ENCODE measurements at places on chromosomes 13 and 19. TPM values are rescaled to one million over a fixed set of nuclear protein-coding genes. Genes with fewer than 3 reads are reported as not detected.
A peak's percentile ranks its signal among the peaks of the same experiment; 100 is the strongest.

GRCh38 chr13:75307370-75307949 lies 174.5 kb downstream of the TBC1D4 start:
- no peak overlapping the region for H3K27ac ChIP-seq
- H3K4me1 ChIP-seq = peaks cover 17% of the 10 kb centered on the region
- no peak for DNase-seq
- H3K4me3 ChIP-seq = no peak overlapping the region

Gene MISP
- 0.71 TPM for polyA plus RNA-seq

DNA sequence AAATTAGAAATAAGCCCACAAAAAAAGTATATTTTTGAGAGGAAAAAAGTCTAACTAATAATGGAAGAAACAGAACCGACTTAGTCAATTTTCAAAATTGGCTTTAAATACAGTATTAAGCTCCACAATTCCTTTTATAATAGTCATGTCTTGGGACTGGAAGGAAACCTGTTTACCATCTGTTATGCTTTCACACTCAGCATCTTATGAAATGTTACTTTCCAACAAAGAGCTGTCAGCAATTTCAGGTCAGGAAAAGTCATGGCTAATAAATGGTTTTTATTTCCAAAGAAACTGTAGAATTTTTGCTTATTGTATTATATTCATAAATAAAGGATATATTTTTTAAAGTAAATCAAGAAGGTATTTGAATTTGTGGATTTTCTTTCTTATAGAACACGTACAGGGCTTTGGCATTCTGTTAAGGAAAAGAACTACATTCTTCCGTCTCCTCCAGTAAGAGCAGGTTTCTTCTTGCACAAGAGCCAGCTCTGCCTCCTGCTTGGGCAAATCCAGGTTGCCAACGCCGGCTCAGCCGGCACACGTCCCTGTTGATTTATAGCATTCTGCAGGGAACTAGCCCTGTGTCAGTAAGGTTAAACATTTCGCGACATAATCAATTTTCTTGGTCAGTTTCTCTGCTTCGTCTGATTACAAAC lies 52.9 kb upstream of the GPR12 start:
- H3K27me3 ChIP-seq = peaks cover 19% of the 10 kb centered on the region
- H3K36me3 ChIP-seq = no peaks in the 10 kb centered on the region
- DNase-seq = no peak
- H3K4me1 ChIP-seq = no peaks in the 10 kb centered on the region
- no peak overlapping the region for H3K27ac ChIP-seq

DNA sequence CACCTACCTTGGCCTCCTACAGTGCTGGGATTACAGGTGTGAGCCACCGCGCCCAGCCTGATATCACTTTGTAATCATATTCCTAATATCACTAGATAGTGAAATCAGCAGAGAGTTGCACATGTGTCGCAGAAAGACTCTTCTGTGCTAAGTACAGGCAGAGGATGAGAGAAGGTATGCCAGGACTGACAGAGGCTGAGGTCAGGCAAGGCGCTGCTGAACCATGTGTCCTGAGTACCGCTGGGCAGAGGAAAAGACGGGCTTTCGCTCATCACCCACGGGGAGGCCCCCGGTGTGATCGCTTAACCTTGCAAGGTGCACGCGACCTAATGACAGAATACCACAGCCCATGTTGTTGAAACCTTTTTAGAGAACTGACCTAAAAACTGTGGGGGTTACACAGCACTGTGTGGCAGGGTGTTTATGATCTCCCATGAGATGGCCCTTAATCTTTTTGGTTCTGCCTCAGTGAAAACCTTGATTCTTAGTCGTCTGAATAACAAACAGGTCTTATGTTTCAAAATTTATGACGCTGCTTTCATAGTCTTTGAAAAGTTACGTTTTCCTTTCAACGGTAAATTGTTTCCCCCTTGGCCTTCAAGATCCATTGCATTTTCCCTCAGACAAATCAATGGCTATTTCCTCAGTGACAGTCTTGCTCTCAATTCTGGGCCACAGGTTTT lies 12.2 kb downstream of the GJA3 start:
- H3K27me3 ChIP-seq = peaks cover 4% of the 10 kb centered on the region
- H3K4me1 ChIP-seq = no peaks in the 10 kb centered on the region
- no peak for DNase-seq
- H3K27ac ChIP-seq = no peak overlapping the region
- H3K4me3 ChIP-seq = no peak overlapping the region
- no peaks in the 10 kb centered on the region for H3K36me3 ChIP-seq

GRCh38 chr19:30552593-30552992 lies 180.4 kb downstream of the ZNF536 start:
- H3K36me3 ChIP-seq = no peaks in the 10 kb centered on the region
- DNase-seq = no peak
- no peak overlapping the region for H3K27ac ChIP-seq
- H3K4me3 ChIP-seq = no peak overlapping the region

Gene EPSTI1
- 0.03 TPM for polyA plus RNA-seq

- H3K36me3 ChIP-seq = no peaks in the 10 kb centered on the region
- no peak overlapping the region for H3K27ac ChIP-seq
- H3K4me1 ChIP-seq = no peaks in the 10 kb centered on the region
Observed at GRCh38 chr13:44212633-44213396, 160.8 kb upstream of the SERP2 start.

- peaks cover 18% of the 10 kb centered on the region for H3K36me3 ChIP-seq
- peak overlapping the region; percentile 32 for H3K27ac ChIP-seq
- peak overlapping the region; percentile 78 for H3K4me3 ChIP-seq
Observed at GRCh38 chr13:100673376-100673712, 1.3 kb downstream of the TMTC4 start.

DNA sequence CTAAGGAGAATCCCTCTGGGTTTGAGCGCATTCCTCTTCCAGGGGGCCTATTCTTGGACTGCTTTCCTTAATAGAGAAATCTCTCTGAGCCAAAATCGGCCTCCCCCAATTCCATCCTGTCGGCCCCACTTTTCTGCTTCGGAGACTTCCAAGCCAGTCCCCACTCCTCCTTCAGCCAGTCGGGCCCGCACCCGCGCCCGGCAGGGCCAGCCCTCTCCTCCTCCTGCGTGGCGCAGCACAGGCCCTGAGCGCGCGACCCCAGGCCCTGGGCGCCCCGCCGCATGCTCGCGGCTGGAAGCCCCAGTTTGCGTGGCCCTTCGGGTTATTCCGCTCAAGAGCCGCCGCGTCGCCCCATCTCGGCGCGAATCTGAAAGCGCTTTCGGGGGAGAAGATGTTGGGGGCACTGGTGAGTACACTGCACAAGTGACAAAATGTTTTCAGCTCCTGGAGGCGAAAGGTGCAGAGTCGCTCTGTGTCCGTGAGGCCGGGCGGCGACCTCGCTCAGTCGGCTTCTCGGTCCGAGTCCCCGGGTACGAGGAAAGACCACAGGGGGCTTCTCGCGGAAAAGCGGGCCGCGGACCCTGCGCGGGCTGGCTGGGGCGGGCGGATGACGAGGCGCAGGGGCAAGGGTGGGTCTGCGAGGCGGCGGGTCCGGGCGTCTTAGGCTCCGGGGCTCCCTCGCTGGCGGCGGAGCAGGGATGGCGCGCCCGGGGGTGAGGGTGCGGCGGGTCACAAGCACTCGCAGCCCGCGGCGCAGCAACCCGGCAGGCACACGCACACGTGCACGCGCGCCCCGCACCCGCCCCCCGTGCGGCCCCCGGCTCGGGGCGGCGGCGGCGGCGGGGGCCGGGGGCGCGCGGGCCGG lies at the start of gene IL17D:
Gene IL17D (plus strand): TSS at position 785 of the 865 bp plus-strand sequence. CDS start 303 bp downstream, outside the sequence.
- H3K4me3 ChIP-seq = peak within 1 kb of the TSS; percentile 82
- DNase-seq = no peak
- no peaks in the 10 kb centered on the region for H3K36me3 ChIP-seq
- no peaks in the 10 kb centered on the region for H3K27me3 ChIP-seq
- peaks cover 37% of the 10 kb centered on the region for H3K4me1 ChIP-seq
- H3K27ac ChIP-seq = peak within 1 kb of the TSS; percentile 47

Gene CYP2B6
- 0.09 TPM for polyA plus RNA-seq

DNA sequence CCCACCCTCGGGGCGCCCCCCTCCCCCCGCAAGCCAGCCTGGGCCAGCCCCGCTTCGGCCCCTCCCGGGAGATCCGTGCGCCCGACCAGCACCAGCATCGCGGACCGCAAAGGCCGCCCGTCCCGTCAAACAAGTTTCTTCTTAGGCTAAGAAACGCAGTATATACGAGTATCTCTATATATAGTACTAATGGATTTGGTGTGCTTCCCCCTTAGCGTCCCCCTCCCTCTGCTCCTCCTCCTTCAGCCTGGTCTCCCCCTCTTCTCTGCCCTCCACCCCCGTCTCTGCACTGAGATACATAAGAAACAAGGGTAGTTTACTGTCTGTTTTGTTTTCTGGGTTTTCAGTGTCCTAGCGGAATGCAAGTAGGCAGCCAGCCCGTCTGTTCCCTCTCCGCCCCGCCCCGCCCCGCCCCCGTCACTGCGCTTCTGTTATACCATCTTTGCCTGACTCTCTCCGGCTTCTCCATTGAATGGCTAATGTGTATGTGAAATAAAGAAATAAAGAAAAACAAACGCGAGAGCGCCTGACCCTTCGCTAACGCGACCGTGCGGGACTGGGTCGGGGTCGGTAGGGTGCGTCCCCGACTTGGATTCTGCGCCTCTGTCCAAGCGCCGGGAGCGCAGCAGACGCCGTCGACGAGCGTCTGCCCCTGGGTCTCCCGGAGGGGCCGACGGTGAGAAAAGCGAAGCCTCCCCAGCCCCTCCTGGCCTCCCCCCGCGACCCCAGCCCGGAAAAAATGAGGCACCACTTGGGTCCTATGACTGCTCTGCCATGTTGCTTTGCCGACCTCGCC lies 4.2 kb downstream of the LYL1 start:
- peaks cover 46% of the 10 kb centered on the region for H3K4me1 ChIP-seq
- H3K36me3 ChIP-seq = no peaks in the 10 kb centered on the region

Gene DLEU7
- not detected for polyA plus RNA-seq

Gene KRTDAP
- polyA plus RNA-seq = 1.5 TPM

Gene PNMA8C
- polyA plus RNA-seq = not detected

DNA sequence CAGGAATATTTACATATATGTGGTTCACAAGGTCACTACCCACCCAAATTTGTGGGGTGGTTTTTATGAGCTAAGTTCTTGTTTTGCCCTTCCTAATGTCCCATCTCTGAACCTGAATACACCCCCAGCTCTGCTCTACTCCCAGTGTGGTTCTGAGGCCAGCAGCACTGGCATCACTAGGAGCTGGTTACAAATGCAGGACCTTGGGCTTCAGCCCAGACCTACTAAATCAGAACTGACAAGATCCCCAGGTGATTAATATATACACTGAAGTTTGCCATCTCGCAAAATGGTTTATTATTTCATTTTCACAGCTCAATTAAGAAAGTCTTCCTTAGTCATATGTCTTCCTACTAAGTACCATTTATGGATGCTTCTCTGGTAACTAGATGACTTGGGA lies 67.9 kb downstream of the FOXO1 start:
- no peaks in the 10 kb centered on the region for H3K36me3 ChIP-seq
- no peak for DNase-seq
- peaks cover 70% of the 10 kb centered on the region for H3K4me1 ChIP-seq

GRCh38 chr13:84959818-84960217 lies 839.4 kb downstream of the SLITRK6 start:
- no peak overlapping the region for H3K27ac ChIP-seq
- no peak for DNase-seq
- H3K4me1 ChIP-seq = no peaks in the 10 kb centered on the region
- no peak overlapping the region for H3K4me3 ChIP-seq

GRCh38 chr13:113815151-113816058 lies 48.5 kb downstream of the GAS6 start:
- no peak overlapping the region for H3K27ac ChIP-seq
- H3K4me1 ChIP-seq = peaks cover 12% of the 10 kb centered on the region
- H3K4me3 ChIP-seq = no peak overlapping the region
- H3K36me3 ChIP-seq = no peaks in the 10 kb centered on the region
- H3K27me3 ChIP-seq = peaks cover 9% of the 10 kb centered on the region

GRCh38 chr13:58666331-58666730 lies 1034.8 kb downstream of the PCDH17 start:
- H3K4me1 ChIP-seq = no peaks in the 10 kb centered on the region
- no peak for DNase-seq
- no peak overlapping the region for H3K27ac ChIP-seq
- no peak overlapping the region for H3K4me3 ChIP-seq
- H3K36me3 ChIP-seq = no peaks in the 10 kb centered on the region

DNA sequence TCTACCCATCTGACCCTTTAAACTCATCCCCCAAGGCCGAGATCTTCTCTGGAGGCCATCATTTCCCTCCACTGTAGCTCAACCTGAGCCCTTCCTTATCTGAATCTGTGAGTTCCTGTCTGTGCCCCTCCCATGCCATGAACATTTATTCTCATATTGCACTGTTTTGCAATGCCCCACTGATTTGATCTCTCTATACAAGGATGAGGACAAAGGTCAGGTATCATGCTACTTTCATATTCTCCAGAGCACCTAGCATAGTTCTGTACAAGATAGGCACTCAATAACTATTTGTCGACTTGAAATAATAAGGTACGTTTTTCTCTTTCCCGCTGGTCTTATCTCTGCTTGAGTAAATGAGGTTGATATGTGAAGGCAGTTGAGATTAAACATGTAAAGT lies 135.5 kb downstream of the KLF5 start:
- no peaks in the 10 kb centered on the region for H3K27me3 ChIP-seq
- H3K36me3 ChIP-seq = no peaks in the 10 kb centered on the region
- H3K4me1 ChIP-seq = peaks cover 18% of the 10 kb centered on the region
- H3K4me3 ChIP-seq = no peak overlapping the region
- peak; percentile 26 for DNase-seq
- no peak overlapping the region for H3K27ac ChIP-seq

Gene ATP8B3
- 5.8 TPM for polyA plus RNA-seq

Gene FREM2
- not detected for polyA plus RNA-seq

- H3K4me3 ChIP-seq = no peak overlapping the region
- no peak for DNase-seq
- H3K27me3 ChIP-seq = no peaks in the 10 kb centered on the region
- no peak overlapping the region for H3K27ac ChIP-seq
Observed at GRCh38 chr13:109615721-109616420, 170.5 kb downstream of the IRS2 start.

Gene KLF5
- 7.1 TPM for polyA plus RNA-seq

DNA sequence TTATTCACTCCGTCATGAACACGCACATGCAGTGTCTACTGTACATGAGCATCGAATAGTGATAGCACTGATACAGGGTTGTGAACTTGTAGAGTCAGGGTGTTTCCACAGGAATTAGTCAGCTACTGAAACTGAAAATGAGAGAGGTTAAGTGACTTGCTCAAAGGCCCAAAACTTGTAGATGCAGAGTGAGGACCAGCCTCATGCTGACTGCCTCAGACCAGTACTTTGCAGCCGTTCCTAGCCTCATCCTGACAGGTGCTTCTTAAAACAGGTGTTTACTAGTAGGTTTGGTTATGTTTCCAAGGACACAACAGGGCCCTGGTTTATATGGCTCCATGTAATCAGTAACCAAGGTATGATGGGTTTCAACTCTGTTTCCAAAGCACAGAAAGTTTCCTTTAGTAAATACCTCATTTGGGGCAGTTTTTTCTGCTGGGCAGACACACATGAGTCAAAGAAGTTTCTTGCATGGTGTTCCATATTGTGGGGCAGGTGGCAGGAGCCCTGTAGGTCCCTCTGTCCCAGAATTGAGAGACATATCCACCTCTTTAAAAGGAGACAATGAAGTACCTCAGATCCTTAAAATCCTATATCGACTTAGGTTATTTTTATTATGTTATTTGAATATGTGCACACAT lies 16.0 kb downstream of the FGF9 start:
- no peaks in the 10 kb centered on the region for H3K36me3 ChIP-seq
- peaks cover 27% of the 10 kb centered on the region for H3K27me3 ChIP-seq
- H3K27ac ChIP-seq = no peak overlapping the region
- H3K4me3 ChIP-seq = no peak overlapping the region
- no peaks in the 10 kb centered on the region for H3K4me1 ChIP-seq
- no peak for DNase-seq

- no peak for DNase-seq
- H3K36me3 ChIP-seq = no peaks in the 10 kb centered on the region
- H3K27me3 ChIP-seq = no peaks in the 10 kb centered on the region
- H3K4me3 ChIP-seq = no peak overlapping the region
- peaks cover 10% of the 10 kb centered on the region for H3K4me1 ChIP-seq
- no peak overlapping the region for H3K27ac ChIP-seq
Observed at GRCh38 chr19:11680689-11681302, 58.0 kb downstream of the ZNF823 start.

Data from HepG2 (cell line).